AG04449 (cell line): ENCODE measurements at places on chromosomes 4 and X.

DNA sequence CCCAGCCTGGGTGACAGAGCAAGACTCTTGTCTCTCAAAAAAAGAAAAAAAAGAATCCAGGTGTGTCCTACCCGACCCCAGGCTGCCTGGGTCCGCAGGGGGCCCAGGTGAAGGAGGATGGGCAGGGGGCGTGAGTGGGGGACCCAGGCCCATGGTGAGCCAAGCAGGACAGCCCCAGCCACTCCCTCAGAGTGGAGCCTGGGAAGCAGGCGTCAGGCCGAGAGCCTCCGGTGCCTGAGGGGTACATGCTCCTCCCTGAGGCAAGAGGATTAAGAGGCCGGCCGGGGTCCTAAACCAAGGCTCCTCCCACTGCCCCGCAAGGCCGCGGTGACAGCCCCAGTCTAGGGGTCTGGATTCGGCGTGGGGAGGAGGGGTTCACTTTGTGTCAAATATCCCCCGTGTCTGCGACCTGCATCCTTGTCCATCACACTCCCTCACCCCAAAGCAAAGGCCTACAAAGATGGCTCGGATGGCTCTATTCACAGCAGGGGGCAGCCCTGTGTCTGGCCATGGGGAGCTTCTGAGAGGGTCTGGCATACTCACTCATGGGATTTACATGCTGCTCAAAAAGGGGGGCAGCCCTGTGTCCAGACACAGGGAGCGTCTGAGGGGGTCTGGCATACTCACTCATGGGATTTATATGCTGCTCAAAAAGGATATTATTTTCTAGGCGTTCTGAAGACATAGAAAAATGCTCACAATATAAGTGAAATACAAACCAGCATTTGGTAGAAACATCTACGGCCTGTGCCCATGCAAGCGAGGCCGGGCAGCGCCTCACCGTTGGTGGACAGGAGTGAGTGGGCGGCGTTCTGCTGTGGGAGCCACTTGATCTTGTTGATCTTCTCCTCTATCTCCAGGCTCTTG, 94.6 kb downstream of the PPP2R2C start:
- no peak for DNase-seq

- no peak for DNase-seq
Measured at GRCh38 chr4:56940971-56941370, 33.3 kb downstream of the REST start.

DNA sequence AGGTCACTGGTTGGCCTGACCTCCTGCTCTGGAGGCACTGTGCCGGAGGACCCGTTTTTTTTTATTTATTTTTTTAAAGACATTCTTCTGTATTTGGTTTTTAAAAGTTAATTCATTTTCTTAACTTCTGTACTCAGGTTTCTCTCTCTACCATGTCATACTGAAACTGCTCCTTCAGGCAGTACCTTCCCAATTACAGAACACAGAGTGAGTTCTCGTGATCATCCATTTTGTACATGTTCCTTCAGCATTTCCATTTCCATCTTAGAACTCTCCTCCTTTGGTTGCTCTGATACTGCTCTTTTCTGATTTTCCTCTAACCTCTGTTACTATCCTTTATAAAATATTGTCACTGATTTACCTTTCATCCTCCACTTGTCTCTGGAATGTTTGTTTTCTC, 17.9 kb downstream of the UBE2K start:
- no peak for DNase-seq

DNA sequence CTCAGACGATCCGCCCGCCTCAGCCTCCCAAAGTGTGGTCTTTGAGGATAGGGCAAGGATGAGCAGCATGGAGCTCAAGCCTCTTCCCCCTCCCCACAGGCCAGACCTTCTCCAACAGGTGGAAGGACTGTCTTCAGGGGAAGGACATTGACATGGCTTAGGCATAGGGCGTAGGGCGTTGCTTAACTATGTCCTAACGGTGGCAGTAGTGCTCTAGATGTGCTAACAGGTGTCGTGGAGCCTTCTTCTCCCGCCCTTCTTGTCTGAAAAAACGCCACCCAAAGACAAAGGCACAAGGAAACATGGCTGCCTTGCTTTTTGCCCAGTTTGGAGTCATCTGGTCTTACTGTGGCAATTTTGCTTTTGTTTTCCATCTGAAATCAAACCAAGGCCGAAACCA, 219.8 kb downstream of the OR13H1 start:
- DNase-seq, result no peak

GRCh38 chr4:130479020-130479419, 1383.1 kb downstream of the C4orf33 start:
- no peak for DNase-seq

DNA sequence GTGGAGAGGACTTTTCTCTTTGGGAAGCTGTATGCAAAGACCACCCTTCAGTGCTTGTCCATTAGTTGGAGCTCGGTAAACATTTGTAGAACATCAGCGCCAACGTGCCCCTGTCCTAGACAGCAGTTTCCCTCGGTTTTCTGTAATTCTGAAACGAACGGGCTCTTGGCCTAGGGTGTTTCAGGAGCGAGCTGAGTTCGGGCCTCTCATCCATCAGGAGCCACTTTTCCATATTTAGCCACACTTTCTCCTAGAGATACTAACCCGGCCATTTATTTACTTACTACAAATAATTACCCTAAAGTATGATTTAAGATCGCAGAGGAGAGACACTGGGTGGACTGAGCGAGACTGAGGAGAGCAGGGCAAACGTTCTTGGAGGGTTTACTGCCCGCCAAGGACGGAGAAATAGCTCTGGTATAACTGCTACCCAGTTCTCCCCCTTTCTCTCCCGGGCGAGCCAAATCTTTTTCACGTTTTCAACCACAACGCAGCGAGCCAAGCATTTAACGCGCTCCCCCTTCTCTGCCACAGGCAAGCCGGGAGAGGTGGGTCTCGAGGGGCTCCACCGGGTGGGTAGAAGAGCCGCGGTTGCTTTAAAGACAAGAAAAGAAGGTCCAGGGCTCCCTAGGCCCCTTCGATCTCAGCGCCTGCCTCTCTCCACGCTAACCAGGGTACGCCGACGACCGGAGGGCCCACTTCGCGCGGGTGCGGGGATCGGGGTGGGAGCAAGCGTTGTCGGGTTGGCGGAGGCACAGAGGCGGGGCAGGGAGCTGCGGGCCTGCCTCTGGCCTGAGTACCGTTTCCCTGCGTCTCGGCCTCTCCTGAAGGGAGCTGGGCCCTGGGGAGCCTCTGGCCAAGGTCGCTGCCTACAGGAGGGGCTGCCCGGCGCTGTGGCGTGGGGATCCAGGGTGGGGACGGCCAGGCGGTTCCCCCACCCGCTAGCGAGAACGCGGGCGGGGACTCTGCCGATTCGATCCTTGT, 10.8 kb upstream of the PITX2 start:
- DNase-seq, result no peak

DNA sequence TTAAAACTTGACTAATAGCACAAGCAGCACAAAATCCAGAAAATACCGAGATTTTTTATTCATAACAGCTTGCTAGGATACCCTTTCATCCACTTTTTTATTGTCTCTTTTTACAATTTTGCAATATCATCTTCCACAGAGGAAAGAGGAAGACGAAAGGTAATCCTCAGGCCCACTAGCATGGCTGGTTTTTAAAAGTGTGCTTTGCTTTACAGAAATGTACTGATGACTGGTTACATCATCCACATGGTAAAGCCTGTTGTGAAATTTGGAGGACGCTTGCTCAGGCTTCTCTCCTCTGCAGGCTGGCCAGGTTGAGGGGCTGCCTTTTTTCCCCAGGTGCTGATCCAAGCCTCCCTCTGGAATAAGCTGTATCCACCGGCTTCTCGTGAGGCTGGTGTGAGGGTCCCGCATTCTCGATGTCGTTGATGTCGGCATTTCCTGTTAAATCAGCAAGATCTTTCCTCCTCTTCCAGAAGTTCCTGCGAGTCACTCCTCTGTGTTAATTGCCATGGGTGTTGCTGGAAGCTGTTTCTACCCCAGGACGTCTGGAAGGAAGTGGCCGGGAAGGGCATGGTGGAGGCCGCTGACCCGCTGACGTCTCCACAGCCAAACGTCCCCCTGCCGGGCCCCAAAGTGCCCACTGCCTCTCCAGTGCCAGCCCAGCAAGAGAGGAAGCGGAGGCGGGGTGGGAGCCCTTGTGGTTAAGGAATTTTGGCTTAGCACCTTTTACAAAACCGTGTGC, 5.8 kb upstream of the DGKQ start:
- no peak for DNase-seq

GRCh38 chr4:38691251-38692008, 27.4 kb downstream of the KLF3 start:
- DNase-seq, result peak; percentile 21

DNA sequence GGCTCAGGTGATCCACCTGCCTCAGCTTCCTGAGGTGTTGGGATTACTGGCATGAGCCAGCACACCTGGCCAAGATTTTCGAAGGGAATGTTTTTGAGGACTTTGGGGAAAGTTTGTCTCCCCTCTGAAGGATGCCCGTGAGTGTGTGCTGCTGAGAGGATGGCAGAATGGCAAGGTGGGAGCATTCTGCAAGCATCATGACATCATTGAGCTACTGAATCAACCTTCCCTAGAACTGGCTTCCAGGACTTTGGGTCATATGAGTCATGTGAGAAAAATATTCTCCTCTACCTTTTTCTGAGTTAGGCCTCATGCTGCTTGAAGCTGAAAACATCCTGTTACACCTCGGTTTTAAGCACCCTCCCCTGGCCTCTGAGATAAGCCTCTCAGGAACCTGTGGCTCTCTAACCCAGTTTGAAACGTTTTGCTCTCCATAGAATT, 31.0 kb downstream of the TMEM131L start:
- DNase-seq, result no peak

DNA sequence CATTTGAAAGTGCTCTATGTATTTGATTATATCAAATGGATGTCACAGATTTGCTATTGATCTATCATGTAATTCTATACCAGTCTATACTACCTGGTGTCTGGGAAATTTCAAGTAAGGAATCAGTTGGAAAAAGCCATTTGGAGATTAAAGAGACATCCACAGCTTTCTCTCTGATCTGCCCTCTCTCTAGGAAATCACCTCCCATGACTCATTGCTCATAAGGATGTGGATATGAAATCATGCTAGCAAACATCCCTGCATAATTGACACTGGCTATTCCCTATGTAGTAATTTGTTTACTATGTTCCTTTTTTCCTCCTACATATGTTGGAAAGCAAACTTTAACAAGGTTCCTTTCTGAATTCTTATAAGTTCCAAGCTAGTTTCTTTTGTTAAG, 94.3 kb downstream of the TEX13A start:
- no peak for DNase-seq

- DNase-seq, result no peak
Measured at GRCh38 chr4:79225360-79225759, 100.5 kb downstream of the NAA11 start.

GRCh38 chr4:56607926-56608325, 73.2 kb downstream of the HOPX start:
- DNase-seq, result no peak

DNA sequence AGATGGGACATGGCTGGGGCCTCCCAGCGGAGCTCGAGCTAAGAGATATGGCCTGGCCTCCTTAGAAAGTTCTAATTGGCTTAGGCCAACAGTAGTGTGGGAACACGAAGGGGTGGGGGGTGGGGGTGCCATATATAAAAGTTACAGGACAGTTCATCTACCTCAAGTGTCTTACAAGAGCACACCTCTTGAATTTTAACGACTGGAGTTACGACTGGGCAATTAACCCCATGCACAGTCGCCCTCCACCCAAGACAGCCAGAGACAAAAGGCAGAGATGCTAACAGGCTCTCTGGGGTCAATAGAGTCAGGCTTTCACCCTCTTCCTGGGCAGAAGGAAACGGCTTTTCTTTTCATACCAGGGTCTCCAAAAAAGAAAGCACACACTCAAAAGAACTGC, 302.2 kb downstream of the BCOR start:
- DNase-seq, result no peak

GRCh38 chr4:110165382-110166286, 32.8 kb downstream of the ELOVL6 start:
- DNase-seq, result no peak

- no peak for DNase-seq
Measured at GRCh38 chr4:126513596-126513995, 1119.2 kb upstream of the INTU start.

DNA sequence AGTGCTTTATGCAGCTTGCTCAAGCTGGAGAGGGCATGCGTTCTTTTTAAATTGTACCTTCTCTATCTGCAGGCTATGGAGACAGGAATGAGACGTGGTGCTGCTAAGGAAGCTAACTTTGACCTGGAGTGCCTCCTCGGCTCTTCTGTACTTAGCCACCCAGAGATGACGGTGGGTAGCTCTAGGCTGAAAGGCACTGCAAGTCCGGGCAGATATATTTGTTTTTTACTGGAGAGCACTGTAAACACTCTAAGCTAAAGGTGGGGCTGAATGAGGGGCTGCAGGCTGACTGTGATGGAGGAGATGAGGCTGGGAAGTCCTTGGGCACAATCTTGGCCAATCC, 12.1 kb downstream of the ELF4 start:
- DNase-seq, result no peak

DNA sequence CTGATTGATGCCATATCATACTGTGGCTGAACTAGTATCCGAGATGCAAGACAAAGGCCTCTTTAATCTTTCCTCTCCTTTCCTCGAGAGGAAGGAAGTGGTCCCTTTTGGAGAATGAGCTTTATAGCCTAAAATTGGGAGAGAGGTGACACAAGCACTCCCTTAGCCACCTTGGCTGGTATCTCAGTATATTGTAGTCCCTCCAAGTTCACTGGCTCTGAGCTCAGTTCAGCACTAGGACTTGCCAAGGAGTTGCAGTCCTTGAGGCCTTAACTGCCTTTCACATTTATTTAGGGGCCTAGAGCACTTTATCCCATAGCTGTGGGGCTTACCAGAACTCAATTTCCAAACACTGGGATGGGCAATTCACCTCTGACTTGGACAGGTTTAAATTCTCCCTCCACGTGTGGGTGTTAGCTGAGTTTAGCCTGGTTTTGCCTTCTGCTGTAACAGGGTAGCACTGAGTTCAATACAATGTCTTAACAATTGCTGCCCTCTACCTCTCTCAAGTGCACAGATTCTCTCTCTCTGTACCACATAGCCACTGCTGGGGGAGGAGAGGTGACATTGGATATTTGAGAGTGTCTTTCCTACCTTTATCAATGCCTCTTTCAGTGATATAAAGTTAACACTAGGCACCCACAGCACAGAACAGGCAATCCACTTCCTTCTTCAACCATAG, 216.4 kb downstream of the TECRL start:
- no peak for DNase-seq

DNA sequence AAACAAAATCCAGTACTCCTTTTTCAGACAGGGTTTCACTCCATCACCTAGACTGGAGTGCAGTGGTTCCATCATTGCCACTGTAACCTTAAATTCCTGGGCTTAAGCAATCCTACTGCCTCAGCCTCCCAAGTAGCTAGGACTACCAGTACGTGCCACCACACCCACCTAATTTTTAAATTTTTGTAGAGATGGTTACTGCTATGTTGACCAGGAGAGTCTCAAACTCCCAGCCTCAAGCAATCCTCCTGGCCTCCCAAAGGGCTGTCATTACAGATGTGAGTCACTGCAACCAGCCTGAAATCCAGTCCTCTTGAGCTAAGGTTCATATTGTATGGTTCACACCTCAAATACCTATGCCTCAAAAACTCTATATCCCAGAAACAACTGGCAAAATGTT, 22.4 kb downstream of the ANKRD17 start:
- DNase-seq, result no peak

- DNase-seq, result no peak
Measured at GRCh38 chr4:140326395-140326993, 47.0 kb upstream of the SCOC start.

GRCh38 chrX:130887376-130887775, 15.6 kb downstream of the ENOX2 start:
- no peak for DNase-seq
